ENCODE measurements at places on chromosomes 6 and 20.

DNA sequence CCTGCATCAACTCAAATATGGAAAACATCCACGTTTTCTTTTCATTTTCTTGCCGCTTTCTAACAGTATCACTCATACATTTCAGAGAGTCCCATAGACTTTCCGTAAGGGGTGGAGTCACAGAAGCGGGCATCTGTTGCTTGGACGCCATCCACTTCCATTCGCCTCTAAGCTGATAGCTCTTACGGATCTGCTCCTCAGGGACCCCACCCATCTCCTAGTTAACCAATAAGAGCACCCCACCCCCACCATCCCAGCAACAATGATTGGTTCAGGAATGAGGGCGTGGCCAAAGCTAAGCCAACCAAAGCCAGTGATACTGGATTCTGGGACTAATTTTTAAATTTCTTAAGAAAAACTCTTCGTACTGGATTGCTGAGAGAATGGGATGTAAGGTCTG, 42.4 kb downstream of the SLC2A10 start:
- no peak for DNase-seq

- no peak for DNase-seq
These were observed 22.1 kb upstream of the SNTA1 start for GRCh38 chr20:33465481-33466302.

DNA sequence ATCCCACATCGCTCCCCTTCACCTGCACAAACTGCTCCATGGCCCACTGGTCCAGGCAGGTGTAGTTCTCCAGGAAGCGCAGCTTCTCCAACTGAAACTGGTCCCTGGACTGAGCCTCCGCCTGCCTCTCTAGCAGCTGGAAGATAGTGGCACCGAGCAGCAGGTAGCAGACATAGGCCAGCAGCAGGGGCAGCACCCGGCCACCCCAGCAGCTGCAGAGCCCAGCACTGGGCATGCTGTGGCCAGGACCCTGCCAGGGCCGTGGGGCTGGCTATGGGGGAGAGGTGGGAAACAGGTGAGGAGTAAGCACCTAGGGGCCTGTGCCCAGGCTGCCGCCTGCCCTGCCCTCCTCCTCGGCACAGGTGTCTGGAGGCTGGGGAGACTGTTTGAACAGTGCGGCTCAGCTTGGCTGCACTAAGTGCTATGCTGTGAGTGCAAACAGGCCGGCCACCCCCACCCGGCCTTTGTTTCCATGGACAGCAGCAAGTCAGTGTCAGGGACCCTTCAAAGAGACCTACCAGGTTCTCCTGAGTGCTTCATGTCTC, at the start of gene KCNK16:
TSS of gene KCNK16 (minus strand) at position 397 of the 545 bp plus-strand sequence. CDS start at position 235, 162 bp downstream.
- DNase-seq, result no peak

DNA sequence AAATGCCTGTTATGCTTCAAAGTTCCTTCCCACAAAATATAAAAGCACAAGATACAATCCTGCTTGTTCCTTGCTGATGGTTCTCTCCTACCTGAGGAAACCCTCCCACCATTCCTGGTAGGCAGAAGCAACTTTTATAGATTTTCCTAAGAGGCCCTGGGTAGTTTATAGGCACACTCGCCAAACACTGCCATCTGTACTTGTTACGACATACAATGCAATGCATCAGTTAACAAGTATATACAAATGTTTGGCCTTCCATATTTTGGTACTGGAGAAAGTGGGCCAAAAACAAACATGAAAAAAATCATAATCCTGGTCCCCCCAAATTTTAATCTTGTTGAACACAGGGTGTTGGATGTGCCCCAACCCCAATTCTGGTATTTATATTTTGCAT, 16.6 kb downstream of the MCM9 start:
- no peak for DNase-seq

- no peak for DNase-seq
These were observed 138.4 kb upstream of the TNFAIP3 start for GRCh38 chr6:137728386-137729349.

DNA sequence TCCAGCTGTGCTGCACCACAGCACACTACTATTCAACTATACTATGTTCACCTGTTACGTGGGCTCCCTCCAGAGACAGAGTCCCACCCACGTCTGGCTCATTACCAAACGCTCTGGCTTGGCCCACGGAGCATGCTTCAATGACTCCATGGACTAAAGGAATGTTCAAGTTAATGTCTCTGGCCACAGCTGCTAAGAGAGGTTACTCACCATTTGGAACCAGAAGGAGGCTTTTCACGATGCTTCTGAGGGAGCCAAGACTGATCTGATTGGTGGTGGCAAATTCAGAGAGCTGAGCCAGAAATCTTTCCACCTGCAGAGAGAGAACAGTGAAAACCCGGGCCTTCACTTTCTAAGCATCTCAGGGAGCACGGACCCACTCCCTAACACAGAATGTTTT, 15.6 kb downstream of the COMMD7 start:
- no peak for DNase-seq

GRCh38 chr20:62685781-62686555, 22.7 kb upstream of the NTSR1 start:
- DNase-seq, result no peak

DNA sequence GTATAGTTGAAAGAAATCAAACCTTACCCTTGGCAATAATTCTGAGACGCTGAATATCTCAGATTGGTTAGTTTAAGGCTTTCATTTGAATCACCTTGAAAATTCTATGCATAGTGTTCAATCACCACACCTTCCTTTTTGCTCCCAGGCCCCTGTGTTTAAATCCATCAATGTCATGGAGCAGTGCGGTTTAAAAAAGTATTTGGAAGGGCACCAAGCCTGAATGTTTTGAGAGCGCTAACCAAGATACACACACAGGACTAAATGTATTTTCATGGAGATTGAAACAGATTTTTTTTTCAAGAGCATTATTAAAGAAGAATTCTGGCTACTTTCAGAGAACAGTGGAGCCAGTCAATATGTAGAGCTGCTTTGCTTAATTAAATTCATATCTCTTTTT, 195.7 kb downstream of the CENPW start:
- DNase-seq, result no peak

DNA sequence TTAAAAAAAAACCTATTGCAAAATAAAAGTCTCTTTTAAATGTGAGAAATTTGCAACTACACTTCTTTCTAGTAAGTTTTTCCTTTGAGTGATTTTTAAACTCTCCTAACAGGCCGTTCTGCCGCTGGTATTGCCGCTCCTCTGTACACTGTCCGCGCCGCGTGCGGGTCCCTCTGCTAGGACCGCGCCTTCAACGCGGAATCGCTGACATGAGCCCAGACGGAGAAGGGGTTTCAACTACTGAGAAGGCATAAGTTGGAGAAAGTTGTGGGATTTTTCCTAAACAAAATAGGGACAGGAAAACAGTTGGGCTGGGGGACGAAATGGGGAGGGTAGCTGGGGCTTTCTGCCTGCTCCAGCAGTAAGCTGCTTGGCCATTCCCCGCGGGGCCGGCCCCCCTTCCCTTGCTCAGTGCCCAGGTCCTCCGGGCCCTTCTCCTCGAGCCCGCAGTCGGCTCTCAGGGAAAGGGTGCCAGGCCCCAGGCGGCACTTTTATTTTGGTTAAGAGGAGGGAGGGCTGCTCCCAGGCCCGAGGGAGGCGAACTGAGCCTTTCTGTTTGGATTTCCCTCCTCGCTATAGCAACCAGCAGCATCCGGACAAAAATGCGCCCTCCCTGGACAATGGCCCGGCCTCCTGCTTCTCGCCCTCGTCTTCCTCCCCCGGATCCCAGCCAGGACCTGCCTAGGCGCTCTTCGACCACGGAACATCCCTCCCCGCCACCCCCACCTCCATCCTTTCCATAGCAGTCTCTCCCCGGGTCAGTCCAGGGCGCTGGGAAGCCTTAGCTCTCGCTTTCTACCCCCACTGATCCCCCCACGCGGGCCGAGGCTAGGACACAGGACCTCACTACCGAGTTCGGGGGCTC, 6.8 kb upstream of the POU3F2 start:
- DNase-seq, result no peak

DNA sequence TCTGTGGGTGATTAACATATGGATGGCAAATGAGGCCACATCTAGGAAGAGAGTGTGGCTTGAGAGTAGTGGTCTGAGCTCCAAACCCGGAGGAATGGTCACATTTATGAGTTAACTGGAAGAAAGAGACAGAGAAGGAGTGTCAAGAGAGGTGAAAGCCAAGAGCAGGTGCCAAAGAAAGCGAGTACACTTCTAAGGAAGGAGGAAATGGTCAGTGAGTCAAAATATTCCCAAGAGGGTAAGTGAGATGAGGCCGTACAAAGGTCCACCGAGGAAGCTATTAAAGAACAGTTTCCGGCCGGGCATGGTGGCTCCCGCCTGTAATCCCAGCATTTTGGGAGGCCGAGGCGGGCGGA, 104.5 kb upstream of the RNF24 start:
- DNase-seq, result no peak

GRCh38 chr6:142235272-142235671, 66.5 kb upstream of the ADGRG6 start:
- no peak for DNase-seq

DNA sequence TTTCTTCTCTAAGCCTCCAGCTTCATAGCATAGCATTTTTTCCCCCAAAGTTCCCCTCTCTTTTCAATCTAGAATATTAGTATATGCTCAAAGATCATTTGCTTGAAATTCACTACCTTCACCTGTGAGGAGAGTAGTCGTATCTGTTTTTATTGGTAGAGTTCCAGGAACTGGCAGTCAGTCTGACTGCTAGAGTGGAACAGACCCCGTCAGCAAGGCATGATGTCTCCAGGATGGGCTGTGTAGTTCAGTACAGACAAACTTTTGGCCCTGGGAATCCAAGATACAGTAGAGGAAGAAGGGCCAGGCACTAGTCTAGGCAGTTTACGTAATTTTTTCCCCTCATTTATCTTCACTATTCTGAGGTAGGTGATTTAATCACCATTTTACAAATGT, 29.1 kb downstream of the RALY start:
- no peak for DNase-seq

GRCh38 chr6:113879186-113880096, 22.3 kb downstream of the MARCKS start:
- no peak for DNase-seq

DNA sequence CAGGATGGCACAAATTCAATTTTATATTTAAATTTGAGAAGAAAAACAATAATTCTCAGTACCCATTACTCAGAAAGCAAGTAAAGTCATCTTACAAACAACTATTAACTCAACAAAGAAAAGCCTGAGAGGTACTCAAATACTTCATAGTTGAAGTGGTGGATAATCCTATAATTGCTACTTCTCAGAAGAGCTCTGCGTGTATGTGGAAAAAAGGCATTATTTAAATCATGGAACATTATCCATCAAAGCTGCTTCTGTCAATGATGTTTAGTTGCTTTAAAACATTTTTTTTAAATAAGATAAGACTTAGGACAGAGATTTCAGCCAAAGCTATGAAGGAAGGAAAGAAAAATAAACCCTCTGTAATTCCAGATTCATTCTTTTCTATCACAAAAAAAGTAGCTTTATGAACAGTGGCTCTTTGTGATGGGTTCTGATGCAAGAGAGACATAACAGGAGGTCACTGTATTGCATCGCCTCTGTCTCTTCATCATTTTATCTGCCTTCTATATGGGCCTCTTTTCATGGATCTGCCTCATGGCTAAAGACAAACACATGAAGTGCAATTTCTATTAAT, 367.9 kb upstream of the SLC35B3 start:
- DNase-seq, result no peak

DNA sequence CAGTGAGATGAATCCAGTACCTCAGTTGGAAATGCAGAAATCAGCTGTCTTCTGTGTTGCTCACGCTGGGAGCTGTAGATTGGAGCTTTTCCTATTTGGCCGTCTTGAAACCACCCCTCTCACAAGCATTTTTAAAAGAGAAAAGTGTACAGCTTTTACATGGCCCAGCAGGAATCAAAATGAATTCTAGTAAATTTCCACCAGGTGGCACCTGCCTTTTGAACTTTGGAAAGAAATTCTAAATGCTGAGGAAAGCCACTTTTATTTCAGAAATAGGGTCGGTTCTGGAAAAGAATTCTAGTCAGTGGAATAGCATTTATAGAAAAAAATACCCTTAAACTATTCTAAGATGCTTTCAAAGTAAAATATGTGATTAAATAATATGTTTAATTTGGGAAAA, 647.8 kb downstream of the CD109 start:
- no peak for DNase-seq

DNA sequence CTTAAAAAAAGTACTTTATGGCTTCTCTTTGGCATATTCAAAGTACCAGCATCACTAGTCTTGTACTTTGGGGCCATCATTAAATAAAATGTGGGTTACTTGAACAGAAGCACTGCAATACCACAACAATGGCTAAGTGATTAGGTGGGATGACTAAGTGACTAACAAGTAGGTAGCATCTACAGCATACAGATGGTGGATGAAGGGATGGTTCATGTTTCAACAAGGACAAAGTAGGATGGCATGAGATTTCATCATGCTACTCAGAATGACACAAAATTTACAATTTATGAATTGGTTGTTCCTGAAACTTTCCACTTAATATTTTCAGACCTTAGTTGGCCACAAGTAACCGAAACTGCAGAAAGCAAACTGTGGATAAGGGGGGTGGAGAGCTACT, 7.7 kb downstream of the MPC1 start:
- DNase-seq, result no peak

GRCh38 chr20:21289651-21290050, 13.5 kb upstream of the XRN2 start:
- DNase-seq, result no peak

- no peak for DNase-seq
These were observed 96.7 kb upstream of the LAMP5 start for GRCh38 chr20:9417665-9418064.

DNA sequence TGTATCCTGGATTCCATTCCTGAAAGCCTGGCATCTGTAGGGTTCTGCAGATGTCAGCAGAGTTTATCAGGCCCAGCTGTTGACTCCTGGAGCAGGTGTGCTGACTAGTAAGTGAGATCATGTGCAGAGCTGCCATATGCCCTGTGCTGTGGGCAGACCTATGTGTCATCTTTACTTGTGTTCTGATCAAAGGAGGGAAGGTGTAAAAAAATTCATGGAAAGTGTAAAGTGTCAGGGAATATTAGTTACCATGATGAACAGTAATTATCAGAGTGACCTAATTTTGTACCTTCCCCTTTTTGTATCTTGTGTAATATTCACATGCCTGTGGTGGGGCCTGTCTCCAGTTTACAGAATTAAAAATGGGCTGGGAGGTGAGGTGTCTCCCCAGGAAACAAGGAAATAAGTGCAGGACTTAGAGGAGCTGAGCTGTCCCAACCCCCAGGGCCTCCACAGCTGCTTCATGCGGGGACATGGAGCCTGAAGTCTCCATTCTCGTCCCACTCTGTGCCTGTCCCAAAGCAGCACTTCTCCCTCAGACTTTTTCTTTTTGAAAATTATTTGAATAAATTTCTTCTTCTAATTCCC, 148.2 kb upstream of the GGTLC1 start:
- no peak for DNase-seq

DNA sequence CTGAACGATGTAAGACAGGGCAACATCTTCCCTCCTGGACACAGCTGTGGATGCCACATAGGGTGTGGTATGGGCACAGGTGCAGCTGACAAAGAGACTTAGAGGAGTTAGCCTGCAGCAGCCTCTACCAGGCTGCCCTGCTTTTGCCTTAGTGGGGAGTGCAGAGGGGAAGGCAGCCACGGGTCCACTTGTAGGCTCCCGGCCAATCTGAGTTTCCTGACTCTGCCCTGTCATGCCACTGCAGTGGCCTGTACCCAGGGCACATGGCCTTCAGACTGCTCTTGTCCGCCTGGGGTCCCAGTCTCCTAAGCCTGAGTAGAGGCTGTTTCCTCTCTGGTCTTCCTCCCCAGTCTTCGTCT, 17.1 kb upstream of the CST9L start:
- DNase-seq, result no peak
